Dermis blood vessel endothelial cell (primary cell): ENCODE measurements at places on chromosomes 12 and 14.

DNA sequence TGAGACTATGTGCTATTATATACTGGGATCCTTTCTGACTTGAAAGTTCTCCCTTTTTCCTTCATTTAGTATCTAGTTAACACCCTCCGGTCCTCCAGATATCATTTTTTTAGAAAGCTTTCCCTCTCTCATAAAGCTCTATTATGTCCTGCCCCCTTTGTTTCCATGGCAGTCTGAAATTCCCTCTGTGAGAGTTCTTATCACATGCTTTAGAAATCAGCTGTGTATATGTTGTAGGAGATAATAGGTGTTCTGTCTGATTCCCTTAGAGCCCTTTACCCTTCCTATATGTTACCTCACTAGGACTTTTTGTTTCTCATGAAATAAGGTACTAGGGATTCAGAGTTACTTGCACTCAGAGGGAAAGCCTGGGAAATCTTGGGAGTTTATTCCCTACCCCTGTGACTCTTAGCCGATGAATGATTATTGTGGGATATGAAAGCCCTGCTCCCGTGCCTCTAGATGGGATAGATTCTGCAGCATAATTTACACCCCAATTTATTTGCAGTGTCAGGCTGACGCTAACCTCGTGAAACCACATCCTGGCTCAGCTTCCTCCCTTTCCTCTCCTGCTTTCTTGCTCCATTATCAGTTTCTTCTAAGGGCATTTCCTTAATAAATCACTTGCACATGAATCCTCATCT, 448.4 kb downstream of the MDGA2 start:
- no peak for DNase-seq

DNA sequence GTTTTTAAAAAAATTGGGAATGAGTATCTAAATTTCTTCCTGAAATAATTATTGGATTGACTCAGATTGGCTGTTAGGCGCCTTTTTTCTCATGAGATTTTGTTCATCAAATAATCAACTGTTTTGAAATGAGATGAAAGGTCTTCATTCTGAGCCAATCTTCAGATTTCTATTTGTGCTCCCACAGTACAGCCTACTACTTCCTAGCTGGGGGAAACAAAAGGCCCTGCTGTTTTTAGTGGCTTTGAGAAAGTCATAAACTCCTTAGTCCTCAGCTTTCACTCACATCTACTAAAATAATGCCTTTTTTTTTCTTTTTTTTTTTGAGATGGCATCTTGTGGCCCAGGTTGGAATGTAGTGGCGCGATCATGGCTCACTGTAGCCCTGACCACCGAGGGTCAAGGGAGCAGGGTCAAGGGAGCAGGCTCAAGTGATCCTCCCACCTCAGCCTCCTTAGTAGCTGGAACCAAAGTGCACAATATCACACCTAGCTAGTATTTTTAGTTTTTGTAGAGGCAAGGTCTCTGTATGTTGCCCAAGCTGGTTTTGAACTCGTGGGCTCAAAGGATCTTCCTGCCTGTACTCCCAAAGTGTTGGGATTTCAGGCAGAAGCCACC, 15.2 kb downstream of the NACA start:
- no peak for DNase-seq

DNA sequence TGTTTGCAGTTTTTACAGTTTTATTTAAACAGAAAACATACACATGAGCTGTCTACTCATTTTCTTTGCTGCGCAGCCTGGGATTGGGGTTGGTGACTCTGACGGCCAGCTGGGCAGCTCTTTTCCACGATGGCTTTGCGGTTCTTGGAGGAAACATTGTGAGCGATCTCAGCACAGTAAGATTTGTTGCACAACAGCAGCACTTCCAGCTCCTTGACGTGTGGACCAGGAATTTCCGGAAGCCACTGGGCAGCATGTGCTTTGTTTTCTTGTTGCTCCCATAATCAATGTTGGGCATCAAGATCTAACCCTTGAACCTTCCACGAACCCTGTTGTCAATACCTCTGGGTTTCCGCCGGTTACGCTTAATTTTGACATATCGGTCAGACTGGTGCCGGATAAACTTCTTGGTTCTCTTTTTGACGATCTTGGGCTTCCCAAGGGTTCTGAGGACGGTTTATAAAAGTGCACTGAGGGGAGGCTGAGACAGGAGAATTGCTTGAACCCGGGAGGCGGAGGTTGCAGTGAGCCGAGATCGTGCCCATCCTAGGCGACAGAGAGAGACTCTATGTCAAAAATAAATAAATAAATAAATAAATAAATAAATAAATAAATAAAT, 21.8 kb downstream of the FKBP11 start:
- DNase-seq: peak; percentile 37

DNA sequence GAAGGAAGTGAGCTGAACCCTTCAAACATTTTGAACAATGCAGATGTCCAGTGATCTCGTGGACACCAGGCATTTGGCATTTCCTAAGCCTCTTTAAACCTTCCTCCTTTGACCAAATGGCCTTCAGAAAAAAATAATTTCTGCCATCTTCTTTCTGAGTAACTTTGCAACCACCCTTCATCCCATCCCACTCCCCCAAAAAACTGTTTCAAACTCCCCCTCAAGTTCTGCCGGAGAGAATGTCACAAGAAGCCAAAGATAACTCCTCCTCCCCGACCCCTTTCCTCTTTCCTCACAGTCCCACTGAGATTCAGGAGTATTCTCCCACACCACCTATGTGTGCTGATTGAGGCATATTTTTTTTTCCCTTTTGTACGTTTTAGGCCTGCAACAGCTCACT, 1.7 kb downstream of the KSR2 start:
- no peak for DNase-seq

DNA sequence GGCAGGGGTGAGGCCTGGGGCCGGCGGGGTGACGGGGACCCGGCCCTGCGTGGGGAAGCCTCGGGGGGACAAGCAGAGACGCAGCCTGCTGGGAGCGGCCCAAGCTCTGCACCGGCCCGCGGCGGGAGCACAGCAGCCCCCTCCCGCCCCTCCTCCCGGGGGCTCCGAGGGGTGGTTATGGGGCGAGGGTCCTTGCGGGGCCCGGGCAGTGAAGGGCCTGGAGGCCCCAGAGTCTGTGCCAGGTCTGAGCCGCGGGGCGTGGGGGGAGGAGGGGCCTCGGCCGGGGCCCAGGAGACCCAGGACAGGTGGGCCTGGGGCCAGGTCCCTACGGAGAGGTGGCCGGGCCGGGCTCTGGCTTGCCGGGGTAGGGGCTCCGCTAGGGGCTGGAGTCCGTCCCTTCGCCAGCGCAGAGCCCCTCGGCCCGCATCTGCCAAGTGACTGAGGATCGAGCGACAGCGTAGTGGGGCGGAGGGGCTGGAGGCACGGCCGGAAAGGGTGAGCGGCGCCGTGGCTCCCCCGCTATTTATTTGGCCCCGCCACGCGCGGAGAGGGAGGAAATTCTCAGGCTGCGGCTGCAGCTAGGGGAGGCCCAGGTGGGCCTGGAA, 495 bp downstream of the TMEM121 start:
- no peak for DNase-seq

GRCh38 chr14:65173973-65174693, 71.8 kb upstream of the MAX start:
- no peak for DNase-seq

GRCh38 chr12:131869871-131870418, 24.5 kb upstream of the ULK1 start:
- DNase-seq: peak; percentile 71

GRCh38 chr14:60311417-60311816, 62.4 kb downstream of the PPM1A start:
- peak; percentile 47 for DNase-seq

DNA sequence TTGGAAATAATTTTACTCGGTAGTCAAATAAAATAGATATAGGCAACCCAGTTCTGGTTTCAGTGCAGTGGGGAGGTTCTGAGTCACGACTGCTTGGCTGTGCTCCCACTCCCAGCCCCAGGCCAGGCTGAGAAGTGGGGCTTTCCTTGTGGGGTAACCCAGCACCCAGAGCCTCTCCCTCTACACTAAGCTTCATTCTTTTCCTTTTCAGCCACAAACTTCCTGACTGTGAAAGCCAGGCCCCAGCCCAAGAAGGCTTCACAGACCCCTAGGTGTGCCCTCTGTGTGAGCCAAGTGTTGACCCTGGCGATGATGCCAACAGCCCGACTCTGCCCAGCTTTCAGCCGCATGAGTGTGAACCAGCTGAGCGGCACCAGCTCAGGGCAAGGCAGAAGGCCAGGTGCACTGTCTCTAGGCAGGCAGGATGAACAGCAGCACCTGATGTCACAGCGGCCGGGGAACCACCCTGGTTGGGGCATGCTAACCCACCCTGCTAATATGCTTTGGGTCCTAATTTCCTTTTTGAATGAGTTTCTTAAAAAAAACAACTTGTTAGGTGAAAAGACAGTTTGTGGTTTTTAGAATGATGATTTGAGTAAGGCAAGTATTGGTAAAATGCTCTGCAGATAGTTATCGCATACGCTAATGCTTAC, 42.2 kb upstream of the ATP23 start:
- peak; percentile 40 for DNase-seq

- DNase-seq: no peak
Measured at GRCh38 chr12:6369916-6370575, 5.3 kb downstream of the SCNN1A start.

DNA sequence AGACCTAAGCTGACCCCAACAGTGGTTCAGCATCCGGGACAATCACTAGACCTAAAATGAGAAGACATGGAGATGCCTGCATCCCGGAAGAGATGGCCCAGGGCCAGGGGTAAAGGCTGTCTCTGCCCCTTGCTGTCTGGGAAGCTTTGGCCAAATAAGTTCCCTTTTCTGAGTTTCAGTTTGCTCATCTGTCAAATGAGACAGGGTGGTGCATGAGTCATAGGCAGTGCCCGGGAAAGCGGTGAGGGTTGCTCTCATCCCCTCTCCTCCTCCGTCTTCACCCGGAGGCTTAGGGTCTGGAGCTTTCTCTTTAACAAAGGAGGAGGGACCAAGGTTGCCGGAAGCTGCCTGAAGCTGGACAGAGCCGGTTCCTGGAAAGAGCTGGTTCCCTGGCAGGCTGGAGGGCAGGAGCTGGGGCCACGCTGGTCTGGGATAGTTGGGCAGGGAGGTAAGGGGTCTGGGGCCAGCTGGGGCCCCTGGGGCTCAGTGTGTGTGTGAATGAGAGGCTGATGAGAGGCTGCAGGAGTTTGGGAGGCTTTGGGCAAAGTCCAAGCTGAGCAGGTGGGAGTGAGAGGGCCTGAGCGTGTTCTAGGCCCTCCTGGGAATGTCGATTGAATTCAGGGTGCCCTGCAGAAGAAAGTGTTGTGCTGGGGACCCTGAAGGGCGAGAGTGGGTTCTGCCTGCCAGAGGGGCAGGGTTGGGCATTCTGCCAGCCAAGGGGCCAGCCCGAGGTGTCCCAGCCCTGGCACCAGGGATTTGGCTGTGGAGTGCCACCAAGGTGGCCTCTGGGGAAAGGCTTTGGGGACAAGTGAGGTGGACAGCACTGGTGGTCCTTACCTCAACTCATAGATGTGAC, at the start of gene SDSL:
Gene SDSL (plus strand): TSS at position 351 of the 856 bp plus-strand sequence. CDS start 5,603 bp downstream, outside the sequence.
- DNase-seq: peak; percentile 70

GRCh38 chr14:95555053-95555452, 20.2 kb downstream of the GLRX5 start:
- DNase-seq: no peak

- no peak for DNase-seq
Measured at GRCh38 chr14:39861696-39862095, 429.5 kb upstream of the FBXO33 start.

GRCh38 chr14:74302152-74302628, 544 bp downstream of the ABCD4 start:
- peak; percentile 69 for DNase-seq

DNA sequence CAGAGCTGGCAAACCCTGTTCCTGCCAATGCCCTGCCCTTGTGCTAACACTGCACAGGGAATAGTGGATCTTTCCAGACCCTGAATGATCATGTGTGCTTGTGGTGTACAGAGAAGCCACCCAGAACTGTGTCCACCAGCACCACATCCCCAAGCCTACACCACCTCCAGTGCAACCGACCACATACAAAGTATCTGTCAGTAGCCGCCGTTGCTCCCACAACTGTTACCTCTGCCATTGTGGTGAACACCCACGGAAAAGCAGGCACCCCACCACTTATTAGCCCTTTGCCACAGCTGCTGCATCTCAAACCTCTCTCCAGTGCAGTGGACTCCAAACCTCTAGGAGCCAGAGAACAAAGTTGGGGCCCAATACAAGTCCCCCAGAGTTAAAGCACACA, 1049.6 kb downstream of the TRHDE start:
- no peak for DNase-seq

DNA sequence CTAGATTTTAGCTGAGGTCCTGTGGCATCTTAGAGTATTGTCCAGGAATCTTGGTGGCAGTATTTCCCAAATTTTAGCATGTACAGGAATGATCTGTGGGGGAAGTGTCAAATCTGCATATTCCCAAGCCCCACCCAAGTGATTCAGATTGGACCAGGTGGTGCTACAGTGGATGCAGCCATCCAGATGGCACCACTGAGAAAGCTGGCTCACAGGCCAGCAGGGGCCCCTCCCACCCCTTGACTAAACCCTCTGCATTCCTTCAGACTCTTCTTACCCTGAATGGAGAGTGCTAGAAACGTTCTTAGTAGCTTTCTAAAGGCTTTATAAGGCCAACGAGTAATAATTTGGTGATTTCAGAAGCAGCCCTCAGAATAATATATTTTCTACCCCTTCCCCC, 255.2 kb downstream of the NRXN3 start:
- DNase-seq: no peak

- no peak for DNase-seq
Measured at GRCh38 chr14:68282479-68283377, 463.1 kb downstream of the RAD51B start.

DNA sequence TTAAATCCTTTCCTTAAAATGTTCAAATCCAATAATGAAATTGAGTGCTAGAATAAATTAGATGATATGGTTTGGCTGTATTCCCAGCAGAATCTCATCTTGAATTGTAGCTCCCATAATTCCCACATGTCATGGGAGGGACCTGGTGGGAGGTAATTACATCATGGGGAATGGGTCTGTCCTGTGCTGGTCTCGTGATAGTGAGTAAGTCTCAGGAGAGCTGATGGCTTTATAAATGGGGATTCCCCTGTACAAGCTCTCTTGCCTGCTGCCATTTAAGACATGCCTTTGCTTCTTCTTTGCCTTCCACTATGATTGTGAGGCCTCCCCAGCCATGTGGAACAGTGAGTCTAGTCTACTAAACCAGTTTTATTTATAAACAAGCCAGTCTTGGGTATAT, 508.5 kb downstream of the ETNK1 start:
- no peak for DNase-seq

DNA sequence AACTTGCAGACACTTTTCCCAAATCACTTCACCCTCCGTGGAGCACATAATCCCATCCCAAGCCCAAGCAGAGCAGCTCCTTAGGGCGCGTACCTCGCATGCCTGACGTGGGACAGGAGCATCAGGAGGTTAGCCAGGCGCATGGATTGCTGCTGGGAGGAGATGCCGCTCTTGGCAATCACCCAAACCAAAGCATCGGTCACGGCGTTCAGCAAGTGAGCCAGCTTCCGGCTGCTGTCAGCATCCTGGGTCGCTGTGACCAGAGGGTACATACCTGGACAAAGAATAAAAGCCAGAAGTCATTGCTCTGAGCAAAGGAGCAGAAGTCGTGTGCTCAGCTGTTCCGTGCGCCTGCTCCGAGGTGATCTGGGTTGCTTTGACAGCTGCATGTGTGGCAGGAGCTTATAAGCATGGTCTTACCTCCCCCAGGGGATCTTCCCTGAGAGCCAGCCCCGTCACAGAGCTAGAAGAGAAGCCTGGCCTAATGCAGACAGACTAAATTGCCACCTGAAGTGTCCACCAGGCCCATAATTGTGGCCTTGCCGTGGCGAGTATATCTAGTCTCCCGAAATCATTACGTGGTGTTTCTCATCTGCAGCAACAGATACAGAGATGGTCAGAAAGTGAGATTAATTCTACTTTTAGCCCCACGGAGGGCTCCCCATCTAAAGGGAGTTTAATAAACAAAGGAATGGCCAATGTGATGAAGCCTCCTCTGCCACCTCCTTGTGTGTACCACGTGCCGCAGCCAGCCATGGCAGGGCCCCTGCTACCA, 59.1 kb downstream of the ESR2 start:
- DNase-seq: peak; percentile 39

- no peak for DNase-seq
Measured at GRCh38 chr12:122159882-122160281, 14.1 kb downstream of the IL31 start.
